LNCaP clone FGC (cell line): ENCODE measurements at places on chromosomes 16 and 17.
A peak's percentile ranks its signal among the peaks of the same experiment; 100 is the strongest.

- DNase-seq, result no peak
Measured at GRCh38 chr16:60438894-60439293, 1597.3 kb downstream of the CDH8 start.

- no peak for DNase-seq
Measured at GRCh38 chr17:74182041-74182723, 21.3 kb upstream of the RPL38 start.

DNA sequence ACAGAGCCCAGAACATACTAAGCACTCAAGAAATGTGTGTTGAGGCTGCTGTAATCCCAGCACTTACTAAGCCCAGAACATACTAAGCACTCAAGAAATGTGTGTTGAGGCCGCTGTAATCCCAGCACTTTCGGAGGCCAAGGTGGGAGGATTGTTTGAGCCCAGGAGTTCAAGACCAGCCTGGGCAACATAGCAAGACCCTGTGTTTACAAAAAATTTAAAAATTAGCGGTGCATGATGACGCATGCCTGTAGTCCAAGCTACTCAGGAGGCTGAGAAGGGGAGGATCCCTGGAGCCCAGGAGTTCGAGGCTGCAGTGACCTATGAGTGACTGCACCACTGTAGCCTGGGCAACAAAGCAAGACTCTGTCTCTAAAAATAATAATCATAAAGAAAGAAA is 6.7 kb upstream of the ZDHHC1 start:
- DNase-seq, result no peak

DNA sequence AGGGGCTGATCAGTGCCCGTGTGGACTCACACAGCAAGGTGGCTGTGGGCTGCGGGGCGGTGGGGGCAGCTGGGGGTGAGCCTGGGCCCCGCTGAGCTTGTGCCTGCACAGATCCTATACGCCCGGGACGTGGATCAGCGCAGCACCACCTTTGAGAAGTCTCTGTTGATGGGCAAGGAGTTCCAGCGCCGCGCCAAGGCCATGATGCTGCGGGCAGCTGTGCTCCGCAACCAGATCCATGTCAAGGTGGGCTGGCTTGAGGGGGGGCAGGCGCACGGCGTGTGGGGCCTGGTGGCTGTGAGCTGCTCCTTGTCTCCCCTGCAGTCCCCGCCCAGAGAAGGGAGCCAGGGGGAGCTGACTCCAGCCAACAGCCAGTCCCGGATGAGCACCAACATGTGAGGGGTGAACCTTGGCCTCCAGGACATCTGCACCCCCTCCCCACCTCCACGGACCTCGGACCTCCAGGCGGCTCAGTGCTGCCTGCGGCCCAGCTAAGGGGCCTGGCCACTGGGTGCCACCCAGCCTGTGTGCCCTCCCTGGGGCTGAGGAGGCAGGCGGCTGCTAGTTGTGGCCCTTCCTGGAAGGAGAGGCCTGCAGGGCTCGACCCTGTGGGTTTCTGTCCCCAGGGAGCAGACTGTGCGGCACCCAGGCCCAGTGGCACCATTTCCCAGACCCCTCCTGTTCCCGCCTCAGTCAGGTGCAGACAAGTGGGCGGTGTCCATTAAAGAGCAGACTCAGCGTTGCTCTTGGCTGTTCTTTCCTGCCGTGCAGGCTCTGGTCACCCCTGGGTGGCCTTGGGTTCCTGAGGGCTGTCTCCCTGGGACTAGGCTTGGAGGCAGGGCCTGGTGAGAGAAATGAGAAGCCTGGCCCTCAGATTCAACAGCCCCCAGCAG is 5.3 kb downstream of the GPS1 start:
- DNase-seq, result no peak

- DNase-seq, result no peak
Measured at GRCh38 chr17:57313097-57313835, 56.9 kb downstream of the MSI2 start.

GRCh38 chr17:3573246-3574100 is 15.9 kb upstream of the TRPV3 start:
- no peak for DNase-seq

DNA sequence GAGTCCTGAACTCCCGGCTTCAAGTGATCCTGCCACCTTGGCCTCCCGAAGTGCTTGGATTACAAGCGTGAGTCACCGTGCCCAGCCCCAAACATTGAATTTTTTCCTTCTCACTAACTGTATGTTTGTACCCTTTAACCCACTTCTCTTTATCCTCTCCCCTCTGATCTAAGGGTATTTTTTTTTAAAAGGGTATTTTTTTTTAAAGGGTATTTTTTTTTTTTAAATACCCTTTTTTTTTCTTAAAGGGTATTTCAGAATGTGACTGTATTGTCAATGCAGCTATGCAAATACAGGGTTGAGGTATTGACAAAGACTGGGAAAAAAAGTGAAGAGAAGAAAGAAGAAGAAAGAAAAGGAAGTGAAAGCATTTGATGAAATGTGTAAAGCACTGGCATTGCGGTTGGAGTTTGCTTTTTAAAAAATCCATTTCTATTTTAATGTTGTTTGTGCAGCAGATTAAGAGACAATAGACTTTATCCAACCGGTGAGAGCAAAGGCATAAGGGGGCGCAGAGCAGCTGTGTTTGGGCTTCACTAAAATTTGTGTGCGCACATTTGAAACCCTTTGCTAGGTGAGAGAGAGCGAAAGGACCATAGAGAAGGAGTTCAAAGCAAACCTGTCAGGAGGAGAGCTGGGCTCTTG is 42.4 kb downstream of the SYT17 start:
- DNase-seq, result no peak

- no peak for DNase-seq
Measured at GRCh38 chr16:24685539-24686432, 43.7 kb upstream of the TNRC6A start.

DNA sequence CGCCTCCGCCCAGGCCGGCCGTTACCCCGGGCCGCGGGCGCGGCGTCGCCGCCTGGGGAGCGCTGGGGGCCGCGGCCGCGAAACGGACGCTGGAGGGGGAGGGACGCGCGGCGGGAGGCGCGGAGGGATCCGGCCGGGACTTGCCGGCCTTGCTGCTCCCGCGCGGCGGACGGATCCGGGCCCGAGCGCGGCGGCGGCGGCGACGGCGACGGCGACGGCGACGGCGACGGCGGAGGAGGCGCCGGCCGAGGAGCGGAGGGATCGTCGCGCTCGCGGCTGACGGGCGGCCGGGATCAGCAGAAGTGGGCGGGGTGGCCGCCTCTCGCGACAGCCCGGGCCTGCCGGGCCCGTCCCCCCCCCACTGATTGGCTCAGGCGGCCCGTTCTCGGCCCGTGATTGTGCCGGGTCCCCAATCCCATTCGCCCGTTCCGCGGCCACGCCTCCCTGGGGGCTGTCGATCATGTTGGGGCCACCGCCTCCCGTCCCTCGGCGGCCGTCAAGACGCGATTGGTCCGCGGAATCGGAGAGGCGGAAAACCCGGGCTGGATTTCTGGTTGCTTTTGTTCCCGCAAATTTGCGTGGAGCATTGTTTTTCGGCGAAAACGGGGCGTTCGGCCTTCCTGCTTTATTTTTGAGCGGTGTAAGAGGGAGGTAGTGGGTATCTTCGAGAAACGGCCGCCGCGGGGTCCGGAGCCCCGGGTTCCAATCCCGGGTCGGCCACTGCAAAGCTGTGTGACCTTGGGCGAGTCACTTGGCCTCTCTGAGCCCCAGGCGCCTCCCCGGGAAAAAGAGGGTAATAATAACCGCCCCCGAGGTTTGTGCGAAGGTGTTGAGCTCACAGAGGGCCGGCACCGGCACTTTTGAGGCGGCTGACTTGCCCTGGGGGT is at the start of gene ZCCHC14:
TSS of gene ZCCHC14 (minus strand) at position 304 of the 887 bp plus-strand sequence. CDS start 786 bp downstream, outside the sequence.
- peak; percentile 93 for DNase-seq

- DNase-seq, result no peak
Measured at GRCh38 chr17:83155128-83156121, 76.0 kb downstream of the METRNL start.

GRCh38 chr17:82871056-82871775 is 31.4 kb upstream of the ZNF750 start:
- no peak for DNase-seq

DNA sequence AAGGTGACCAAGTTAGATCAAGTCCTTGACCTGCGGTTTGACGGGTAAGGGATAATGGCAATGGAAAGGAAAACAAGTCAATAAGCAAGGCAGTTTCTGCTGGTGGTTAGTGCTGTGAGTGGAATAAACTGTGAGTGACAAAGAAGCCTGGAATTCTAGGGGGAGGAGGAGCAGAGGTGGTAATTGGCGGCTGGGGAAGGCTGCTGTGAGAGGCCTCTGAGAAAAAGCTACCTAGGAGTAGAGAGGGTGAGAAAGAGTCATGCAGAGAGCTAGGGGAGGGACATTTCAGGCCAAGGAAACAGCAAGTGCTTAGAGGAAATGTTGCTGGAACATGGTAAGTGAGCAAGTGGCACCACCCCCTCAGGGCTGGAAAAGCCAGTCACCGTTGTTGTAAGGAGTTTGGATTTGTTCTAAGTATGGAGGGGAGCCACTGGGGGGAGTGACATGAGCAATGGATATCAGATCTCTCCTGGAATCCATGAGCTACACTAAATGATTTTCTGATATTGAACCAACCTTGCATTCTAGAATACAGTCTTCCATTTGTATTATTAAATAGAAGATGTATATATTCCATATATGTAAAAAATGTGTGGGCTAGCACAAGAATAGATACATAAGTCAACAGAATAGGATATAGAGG is 6.7 kb downstream of the NLRC3 start:
- DNase-seq, result no peak

- no peak for DNase-seq
Measured at GRCh38 chr17:10716218-10716617, 13.6 kb downstream of the TMEM220 start.

DNA sequence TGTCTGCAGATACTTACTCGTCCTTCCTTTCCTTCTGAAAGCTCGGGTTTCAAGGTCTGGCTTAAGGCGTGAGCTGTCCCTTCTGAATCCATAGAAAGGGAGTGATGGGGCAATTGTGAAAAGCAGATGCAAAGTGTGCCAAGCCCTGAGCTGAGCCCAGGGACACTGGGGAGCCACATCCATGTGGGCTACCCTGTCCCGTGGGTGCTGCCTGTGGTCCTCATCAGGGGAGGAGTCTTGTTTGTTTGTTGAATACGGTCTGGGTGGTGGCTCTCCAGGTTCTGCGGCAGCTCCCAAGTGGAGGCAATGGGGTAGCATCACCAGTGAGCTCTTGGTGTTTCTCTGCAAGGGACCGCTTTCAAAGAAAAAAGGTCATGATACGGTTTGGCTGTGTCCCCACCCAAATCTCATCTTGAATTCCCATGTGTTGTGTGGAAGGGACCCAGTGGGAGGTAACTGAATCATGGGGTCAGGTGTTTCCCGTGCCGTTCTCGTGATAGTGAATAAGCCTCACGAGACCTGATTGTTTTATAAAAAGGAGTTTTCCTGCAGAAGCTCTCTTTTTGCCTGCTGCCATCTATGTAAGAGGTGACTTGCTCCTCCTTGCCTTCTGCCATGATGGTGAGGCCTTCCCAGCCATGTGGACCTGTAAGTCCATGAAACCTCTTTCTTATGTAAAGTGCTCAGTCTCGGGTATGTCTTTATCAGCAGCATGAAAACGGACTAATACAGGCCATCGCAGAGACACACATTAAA is 1.0 kb upstream of the ALG1 start:
- no peak for DNase-seq

DNA sequence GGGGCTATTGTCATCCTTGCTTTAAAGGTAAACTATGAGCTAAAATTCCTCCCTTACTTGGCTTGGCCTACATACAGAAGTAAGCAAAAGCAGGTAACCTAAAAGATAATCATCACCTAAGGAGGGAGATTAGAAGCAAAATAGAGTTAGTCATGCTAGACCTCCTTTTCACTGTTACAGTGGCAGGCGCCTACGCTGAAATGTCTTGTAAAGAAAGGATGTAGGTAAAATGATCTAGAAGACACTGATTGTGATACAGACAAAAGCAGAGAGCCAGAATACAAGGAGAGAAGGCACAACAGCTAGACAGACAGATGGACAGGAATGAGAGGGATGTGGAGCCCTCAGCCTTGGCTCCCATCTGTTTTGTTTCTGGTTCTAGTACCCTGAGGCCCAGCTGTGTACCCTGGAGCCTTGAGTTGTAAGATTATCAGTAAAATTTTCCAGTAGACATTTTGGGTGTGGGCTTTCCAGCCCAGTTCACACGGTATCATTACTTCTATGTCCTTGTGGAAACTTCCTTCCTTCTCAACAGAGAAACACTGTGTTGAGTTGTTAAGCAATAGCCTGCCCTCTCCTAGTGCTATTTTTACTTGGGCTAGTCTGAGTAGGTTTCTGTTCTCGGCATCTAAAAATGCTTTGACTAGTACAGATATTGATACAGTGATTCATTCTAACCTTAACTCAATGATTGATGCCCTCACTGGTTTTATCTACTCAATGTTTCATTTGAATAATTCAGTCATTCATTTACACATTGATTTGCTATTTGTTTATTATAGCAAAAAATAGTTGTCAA is 7.7 kb upstream of the C16orf78 start:
- DNase-seq, result no peak

- DNase-seq, result peak; percentile 0
Measured at GRCh38 chr16:27879601-27880247, 183.8 kb downstream of the GSG1L start.

GRCh38 chr16:19304750-19305149 is 19.2 kb downstream of the CLEC19A start:
- DNase-seq, result no peak

- DNase-seq, result peak; percentile 67
Measured at GRCh38 chr17:20202141-20202621, 193.0 kb downstream of the SPECC1 start.

GRCh38 chr16:84898447-84898846 is 78.7 kb downstream of the CRISPLD2 start:
- no peak for DNase-seq

DNA sequence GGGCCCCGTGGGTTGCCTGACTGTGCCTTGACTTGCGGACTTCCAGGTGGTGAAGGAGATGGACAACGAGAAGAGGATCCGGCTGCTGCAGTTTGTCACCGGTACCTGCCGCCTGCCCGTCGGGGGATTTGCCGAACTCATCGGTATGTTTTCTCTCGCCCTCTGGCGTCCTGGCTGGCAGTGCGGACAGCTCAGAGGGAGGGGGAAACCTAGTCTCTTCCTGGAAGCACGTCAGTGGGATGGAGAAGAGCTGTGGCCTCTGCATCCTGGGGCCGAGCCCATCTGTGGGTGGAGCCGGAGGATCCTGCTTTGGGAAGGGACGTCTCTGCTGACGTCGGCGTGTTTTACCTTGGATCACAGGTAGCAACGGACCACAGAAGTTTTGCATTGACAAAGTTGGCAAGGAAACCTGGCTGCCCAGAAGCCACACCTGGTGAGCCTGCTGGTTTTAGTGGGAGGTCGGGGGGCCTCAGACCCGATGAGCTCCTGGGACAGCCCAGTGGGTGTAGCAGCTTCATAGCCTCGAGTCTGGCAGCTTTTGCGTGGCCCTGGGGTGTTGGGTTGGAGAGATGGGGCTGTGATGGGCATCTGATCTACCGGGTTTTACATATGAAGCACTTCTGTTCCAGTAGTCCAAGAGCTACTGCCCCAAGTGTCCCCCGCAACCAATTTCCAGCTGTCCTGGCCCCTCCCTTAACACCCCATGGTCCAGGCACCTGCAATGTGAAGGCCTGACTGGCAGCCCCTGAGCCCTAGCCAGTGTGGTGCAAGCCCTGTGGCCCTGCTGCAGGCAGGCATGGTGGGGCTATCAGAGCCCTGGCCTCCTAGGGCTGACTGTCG is 11.9 kb upstream of the CLEC18A start:
- DNase-seq, result no peak

- DNase-seq, result no peak
Measured at GRCh38 chr17:37849617-37849972, 74.6 kb upstream of the TBC1D3K start.

- DNase-seq, result no peak
Measured at GRCh38 chr16:26742040-26742439, 324.7 kb upstream of the C16orf82 start.
